ENCODE measurements at places on chromosomes 3 and 15.

- no peak for DNase-seq
These were observed 74.6 kb downstream of the TRIM42 start for GRCh38 chr3:140752499-140752898.

GRCh38 chr3:52175416-52176179 is 21.4 kb upstream of the POC1A start:
- DNase-seq = no peak

GRCh38 chr3:100106094-100106493 is 8.2 kb downstream of the FILIP1L start:
- no peak for DNase-seq

DNA sequence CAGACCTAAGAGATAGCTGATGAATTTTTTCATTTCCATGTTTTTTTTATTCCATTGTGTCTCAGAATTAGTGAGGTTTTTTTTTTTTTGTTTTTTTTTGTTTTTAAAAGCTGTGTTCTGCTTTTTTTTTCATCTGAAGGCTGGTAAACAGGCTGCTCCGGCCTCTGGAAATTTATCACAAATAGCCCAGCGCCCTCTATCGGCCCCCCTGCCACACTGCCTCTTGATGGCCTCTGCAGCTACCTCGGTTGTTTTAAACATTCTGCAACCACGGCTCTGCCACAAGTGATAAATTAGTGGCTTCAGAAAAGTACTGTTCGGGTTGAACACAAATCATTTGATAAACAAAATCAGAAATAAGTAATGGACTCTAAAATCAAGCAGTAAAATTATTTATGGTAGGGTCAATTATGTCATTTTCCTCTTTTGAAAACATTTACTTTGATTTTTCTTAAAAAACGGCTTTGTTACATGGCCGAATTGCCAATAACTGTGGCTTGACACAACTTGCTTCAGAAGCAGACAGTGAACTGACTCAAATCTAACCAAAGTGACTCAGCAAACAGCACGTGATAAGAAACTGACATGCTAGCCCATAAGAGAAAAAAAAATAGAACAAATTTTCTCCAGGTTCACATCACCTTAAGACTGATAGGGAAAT is 87.8 kb downstream of the RSL24D1 start:
- peak; percentile 64 for DNase-seq

DNA sequence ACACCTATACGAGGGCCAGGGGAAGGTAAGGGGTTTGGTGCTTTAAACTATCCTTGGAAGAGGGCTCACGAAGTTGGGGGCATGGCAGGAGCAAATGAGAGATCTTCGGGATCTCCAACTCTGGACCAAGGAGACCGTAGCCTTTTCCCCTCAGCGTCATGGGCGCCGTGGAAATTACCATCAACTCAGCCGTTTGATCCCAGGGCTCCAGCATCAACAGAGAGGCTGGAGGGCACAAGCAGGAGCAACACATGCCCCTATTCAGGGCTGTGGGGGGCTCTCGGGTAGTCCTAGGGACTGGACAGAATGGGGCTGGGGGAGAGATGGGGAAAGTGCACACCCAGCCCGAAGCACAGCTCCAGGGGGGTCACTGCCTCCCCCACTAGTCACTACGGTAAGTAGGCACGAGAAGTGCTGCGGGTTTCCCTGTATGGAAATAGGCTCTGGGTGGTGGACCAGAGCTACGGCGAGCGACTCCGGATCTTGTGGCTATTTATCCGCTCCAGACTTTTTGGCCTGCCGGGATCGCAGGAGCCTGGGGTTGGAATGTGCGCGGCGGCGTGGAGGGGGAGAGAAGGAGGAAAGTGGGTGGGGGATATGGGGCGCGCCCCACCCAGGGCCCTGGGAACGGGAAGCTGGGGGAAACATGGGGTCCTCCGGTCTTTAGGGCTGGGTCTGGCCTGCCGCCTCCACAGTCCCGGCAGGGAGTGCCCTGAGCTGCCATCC is 539 bp upstream of the LAMB2 start:
- peak; percentile 96 for DNase-seq

GRCh38 chr3:123807820-123808219 is 76.3 kb downstream of the MYLK start:
- DNase-seq = no peak
